Stimulated activated CD8-positive, alpha-beta memory T cell treated with anti-CD3 and anti-CD28 coated beads, Interleukin-7, amount 100 ng/mL, for 4 hours (primary cell): ENCODE measurements at places on chromosomes 3 and 15.

GRCh38 chr15:35047528-35047927 lies 37.6 kb downstream of the NANOGP8 start:
- DNase-seq = no peak

DNA sequence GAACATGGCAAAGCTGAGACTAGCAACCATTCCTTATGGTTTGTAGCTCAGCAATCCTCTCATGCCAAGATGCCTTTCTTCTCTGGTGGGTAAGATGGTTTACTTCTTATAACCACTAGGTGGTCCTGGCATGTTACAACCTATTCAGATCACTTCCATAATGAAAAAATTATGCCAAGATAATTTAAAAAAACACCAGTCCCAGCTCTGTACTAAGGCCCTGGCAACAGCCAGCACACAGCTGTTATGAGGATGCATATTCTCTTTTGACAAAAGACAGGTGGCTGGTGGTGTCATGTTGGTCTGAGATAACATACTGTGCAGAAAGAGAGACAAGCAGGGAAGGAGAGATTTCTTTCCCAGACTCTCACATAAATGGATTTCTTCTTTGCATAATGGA lies 65.7 kb upstream of the FRMD4B start:
- DNase-seq = no peak

GRCh38 chr3:194107107-194107506 lies 28.8 kb upstream of the HES1 start:
- DNase-seq = no peak

DNA sequence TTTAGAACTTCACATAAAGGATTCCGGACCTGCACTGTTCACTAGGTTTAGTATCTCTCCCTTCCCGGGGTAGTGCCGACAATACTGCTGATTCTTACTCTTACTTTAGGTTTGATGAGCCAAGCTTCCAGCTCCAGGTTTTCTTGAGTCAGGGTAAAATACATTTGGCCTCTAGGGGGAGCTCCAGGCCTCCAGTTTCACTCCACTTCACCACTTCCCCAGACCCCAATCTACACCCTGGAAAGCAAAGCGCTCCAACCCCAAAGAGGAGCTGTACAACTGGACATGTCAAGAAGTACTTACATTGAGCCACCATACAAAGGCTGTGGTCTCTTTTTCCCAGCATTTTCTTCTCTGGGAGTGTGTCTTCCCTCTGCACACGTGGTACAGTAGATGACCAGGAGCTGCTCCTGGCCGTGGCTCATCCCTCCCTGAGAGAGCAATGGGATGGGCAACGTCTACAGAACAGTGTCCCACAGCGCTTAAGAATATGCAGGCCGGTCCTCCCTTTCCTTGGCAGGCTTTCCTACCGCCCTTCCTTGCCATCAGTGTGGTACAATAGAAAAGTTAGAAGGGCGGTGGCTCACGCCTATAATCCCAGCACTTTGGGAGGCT lies 93.9 kb upstream of the CCDC80 start:
- peak; percentile 25 for DNase-seq

DNA sequence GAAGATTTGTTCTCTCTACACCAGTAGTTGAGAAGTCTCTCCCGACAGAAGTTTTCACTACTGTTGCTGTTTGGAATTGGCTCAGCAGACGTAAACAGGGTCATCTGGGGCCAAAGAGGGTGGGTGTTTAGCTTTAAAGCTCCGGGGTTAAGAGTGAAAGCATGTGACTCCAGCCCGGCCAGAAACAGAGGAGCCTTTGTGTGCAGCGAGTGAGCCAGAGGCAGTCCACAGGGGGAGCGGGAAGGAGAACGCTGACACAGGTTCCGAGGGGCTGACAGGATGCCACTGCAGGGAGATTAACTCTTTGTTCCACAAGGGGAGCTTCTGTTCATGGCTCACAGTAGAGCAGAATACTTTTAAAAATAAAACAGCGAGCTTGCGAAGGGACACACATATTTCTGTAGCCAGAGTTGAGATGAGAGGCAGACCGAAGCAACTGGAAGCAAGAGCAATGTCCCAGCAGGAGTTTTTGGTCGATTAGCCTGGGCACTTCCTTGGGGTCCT lies 26.9 kb downstream of the BMF start:
- DNase-seq = no peak

DNA sequence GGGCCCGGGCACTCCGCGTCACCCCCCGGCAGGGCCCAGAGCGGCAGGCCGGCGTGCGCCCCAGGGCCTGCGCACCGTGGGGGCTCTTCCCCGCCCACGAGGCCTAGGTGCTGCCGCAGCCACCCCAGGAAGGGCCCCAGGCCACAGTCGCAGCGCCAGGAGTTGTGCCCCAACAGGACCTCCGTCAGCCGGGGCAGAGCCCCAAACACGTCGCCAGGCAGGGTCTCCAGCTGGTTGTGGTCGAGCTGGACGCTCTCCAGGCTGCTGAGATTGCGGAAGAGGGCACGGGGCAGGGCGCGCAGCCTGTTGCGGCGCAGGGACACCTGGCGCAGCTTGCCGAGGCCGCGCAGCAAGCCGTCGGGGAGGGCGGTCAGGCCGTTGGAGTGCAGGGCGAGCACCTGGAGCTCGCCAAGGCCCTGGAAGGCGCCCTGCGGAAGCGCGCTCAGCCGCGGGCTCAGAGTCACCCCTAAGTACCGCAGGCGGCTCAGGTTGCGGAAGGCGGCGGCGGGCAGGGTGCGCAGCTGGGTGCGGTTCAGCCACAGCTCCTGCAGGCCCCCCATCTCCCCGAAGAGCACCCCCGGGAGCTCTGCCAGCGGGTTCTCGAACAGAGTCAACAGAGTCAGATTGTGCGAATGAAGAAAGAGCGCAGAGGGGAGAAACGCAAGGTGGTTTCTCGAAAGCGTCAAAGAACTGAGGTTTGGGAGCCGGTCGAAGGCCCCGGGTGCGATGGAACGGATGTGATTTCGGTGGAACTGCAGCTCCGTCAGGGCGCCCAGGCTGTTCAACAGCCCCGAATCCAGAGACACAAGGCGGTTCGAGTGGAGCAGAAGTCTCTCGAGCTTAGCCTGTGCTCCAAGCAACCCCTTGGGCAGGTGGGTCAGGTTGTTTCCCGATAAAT lies 2.0 kb downstream of the GP5 start:
- no peak for DNase-seq

DNA sequence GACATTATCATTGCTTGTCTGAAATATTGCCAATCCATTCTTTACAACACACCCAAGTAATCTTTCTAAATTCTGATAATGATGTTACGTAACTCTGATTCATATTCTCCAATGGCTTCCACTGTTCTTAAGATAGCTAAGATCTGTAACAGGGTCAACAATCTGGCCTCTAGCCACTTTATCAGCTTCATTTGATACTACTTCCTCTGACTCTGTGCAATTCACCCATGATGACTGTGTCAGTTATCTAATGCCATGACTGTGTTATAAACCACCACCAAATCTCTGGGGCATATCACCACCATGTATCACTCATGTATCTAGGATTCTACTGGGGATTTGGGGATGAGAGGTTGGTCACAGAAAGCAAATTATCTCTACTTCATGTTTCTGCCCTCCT lies 44.0 kb downstream of the CD200 start:
- DNase-seq = no peak

- DNase-seq = no peak
These were observed 78.4 kb upstream of the WNT5A start for GRCh38 chr3:55565521-55565920.

DNA sequence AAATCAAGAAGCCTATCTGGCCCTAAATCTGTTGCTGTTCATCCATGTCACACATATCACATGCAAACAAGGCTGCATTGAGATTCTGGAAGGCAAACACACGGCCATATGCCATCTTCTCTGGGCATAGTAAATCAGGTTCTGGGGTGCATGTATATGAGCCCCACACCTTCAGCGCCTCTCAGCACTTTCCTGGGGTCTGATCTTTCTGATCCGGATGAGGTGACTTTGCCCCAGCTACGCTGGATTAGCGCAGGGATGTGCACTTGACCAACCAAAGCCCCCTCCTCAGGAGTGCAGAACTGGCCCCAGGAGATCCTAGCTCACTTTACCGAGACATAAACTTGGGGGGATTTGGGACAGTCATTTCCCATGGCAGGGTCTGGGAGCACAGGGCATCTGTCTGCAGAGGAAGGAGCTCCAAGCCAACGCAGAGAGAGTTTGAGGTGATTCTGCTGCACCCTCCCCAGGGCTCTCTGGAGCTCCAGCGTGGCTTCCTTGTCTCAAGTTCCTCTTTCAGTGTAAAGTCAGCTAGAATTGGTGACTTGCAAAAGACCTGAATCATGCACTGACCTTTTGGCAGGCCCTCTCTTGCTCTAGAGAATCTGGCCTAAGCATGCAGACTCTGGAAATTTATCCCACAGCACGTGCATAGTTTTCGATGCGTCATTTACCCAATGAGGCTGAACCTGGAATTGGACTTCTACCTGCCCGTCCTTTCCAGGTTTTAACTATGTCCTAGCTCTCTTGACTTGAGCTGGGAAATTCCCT lies 63.5 kb upstream of the KLF13 start:
- DNase-seq = no peak

GRCh38 chr3:11238880-11239279 lies 33.3 kb upstream of the ATG7 start:
- DNase-seq = no peak

DNA sequence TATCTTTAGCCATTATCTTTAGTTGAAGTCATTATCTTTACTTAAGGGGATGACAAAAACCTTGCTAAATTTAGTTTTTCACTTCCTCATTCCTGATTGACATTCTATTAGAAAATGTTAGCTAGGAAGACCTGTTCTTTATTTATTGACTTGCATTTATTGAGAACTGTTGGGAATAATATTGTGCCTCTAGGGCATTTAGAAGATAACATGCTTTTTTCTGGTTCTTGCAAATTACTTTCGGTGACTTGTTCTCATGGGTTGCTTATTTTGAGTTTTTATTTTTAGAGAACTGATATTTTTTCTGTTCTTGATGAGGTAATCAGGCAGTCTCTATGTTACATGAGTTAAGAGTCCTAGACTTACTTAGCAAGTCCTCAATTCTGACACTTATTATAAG lies 48.3 kb upstream of the CTDSPL start:
- no peak for DNase-seq

- no peak for DNase-seq
These were observed 203.5 kb downstream of the UBE2E2 start for GRCh38 chr3:23406601-23407000.
